Stimulated activated CD8-positive, alpha-beta memory T cell treated with anti-CD3 and anti-CD28 coated beads, Interleukin-4, amount 100 ng/mL, for 1 hour (primary cell): ENCODE measurements at places on chromosomes 5 and 9.

DNA sequence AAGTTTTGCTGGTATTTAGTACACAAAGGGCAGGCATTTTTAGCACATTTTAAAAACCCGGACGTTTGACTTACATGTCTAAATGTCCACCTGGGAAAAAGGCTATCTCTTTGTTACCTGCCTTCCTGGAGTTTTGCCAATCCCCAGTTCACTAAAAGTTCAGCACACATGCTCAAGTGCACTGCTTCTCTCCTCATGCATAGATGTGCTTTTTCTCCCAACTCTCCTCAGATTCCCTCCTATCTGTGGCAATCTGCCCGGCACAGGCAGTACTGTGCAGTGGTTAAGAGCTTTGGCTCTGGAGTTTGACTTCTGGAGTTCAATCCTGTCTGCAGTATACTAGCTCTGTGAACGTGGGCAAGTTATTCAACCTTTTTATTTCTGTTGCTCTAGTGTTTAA lies 8.3 kb upstream of the CCNO start:
- DNase-seq = no peak

DNA sequence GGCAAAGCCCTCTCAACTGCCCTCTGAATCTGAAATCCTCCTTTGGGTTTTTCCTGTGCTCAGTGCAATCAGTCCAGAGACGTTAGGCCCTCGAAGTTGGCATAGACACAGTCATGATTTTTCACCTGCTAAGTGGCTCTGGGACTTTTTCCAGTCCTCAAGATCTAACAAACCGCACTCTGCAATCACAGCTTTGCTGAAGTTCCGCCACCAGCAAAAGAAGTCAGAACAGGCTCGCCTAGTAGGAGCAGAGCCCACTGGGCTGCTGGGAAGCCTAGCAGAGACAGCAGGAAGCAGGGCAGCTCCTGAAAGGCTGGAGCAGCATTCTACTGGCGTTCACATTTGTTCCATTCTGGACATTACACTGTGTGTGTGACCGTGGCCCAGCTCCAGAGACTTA lies 222.8 kb upstream of the KIF2A start:
- no peak for DNase-seq

GRCh38 chr5:125390326-125390725 lies 643.9 kb upstream of the ZNF608 start:
- no peak for DNase-seq

- no peak for DNase-seq
These were observed 7.5 kb downstream of the ZNF484 start for GRCh38 chr9:92870289-92870688.

DNA sequence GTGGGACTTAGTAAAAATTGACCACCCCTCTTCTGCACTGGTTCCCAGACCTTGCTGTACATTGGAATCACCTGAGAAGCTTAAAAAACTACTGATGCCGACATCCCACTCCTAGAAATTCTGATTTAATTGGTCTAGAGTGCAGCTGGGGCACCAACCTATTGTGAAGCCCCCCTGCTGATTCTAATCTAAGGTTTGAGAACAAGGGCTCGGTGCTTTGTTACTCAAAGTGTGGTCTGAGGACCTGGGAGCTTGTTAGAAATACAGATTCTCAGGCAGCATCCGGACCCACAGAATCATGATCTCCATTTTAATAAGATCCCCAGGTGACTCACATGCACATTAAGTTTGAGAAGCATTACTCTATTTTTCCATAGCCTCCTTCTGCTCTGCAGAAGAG lies 57.8 kb upstream of the LPAR1 start:
- no peak for DNase-seq

GRCh38 chr5:75753182-75753581 lies 35.9 kb upstream of the POC5 start:
- DNase-seq = no peak

DNA sequence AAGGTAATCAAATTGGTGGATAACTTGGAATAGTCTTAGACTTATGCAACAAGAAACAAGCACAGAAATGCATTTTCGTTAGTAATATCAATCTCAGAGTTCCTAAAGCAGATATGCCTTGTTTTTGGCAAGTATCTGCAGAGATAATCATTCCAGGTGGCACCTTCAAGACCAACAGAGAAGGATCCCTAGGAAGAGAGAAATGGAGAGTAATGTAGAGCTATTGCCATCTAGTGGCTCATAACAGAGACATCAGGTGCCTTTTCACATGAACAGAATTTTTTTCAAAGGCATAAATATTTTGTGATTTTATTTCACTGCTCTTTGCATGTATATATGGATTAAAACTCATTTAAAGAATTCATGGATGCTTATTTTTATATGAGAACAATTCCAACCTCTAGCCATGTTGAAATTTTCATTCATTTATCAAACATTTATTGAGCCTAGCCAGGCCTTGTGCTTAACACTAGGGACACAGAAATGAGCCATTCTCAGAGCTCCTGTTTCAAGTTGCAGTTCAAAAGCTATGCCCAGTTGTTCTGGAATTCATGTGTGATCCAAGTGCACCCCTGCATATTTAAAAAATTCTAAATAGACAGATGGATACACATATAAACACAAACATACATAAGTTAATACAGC lies 117.5 kb upstream of the OR13F1 start:
- no peak for DNase-seq

DNA sequence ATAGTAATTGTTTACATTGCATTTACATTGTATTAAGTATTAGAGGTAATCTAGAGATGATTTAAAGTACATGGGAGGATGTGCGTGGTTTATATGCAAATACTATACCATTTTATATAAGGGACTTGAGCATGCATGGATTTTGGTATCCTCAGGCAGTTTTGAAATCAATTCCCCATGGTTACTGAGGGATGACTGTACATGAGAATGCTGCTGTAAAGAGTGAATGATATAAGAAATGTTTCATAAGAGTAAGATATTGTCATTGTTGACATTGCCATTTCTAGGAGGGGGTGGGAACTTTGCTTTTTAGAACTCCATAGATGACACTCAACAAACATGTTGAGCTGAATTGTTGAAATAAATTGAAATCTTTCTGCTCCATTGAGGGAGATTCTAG lies 185.0 kb downstream of the SEMA6A start:
- no peak for DNase-seq
